Stimulated activated CD4-positive, alpha-beta T cell treated with anti-CD3 and anti-CD28 coated beads, Interleukin-1b, Interleukin-23, amount 100 ng/mL, for 4 hours (primary cell): ENCODE measurements at places on chromosomes 2 and 18.

DNA sequence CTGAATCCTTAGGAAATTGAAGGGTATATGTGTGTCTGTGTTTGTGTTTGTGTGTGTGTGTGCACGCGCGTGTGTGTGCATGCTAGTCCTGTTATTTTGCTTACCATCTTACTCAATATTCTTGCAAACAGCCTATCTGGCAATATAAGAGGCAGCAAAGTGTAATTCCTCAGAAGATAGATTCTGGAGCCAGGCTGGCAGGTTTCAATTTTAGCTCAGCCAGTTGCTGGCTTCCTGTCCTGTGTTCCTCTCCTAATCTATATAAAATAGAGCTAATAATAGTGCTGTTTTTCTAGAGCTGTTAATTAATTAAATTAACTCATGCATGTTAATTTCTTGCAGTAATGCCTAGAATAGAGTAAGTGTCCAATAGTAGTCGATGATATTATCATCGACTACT lies 256.2 kb downstream of the PIK3C3 start:
- no peak for DNase-seq

DNA sequence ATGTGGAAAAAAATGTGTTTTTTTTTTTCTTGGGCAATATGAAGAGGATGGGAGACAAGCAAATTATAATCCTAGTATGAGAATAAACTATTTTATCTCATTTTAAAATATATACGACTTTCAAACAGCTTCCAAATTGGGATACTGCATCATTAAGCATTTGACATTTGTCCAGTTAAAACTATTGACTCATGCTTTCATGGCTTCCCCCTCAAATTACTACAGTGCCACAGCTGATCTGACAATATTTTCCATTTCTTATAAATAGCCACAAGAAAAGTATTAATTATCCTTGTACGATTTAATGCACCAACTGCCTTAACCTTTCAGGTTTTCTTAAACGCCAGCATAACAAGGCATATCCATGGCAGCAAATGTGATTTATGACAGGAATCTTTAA lies 1134.8 kb upstream of the ZEB2 start:
- DNase-seq, result no peak

GRCh38 chr18:63342206-63342605 lies 22.6 kb upstream of the BCL2 start:
- no peak for DNase-seq

GRCh38 chr2:59015027-59015426 lies 773.9 kb upstream of the FANCL start:
- no peak for DNase-seq

DNA sequence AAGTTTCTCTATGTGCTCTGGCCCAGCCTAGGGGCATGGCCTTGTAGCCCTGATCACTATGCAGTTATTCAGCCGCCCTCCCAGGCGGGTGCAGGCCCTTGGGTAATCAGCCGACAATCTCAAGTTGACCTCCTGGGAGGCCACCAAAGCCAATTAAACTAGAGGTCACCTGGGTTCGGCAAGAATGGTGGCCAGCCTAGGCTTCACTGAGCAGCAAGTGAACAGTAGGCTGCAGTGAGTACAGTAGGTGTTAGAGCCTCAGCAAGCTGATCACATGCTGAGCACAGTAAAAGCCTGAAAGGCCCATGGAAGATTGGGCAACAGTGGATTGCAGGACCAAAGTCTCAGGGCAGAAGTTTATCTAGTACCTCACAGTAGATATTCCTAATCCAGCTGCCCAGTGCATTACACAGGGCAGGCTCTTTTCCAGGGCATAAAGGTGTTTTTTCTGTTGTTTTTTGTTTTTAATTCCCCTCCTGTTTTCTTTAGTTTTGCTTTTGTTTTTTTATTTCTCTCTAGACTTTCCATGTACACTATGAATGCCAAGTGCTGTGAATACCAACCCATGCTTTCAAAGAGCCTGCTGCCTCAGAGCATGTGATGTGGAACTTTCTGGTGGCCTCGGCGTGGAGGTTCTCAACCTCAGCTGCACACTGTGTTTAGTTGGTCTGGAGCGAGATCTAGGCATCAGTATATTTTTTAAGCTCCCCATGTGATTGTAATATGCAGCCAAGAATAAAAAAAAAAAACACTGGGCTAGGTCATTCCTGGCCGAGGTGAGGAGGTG lies 55.9 kb upstream of the ATL2 start:
- DNase-seq, result no peak

GRCh38 chr18:8705238-8705960 lies at the start of gene MTCL1:
MTCL1 (plus strand) TSS chr18:8705556; CDS start chr18:8705661, 105 bp downstream.
- no peak for DNase-seq

- no peak for DNase-seq
These were observed 133.0 kb downstream of the MYO3B start for GRCh38 chr2:170310876-170311502.

DNA sequence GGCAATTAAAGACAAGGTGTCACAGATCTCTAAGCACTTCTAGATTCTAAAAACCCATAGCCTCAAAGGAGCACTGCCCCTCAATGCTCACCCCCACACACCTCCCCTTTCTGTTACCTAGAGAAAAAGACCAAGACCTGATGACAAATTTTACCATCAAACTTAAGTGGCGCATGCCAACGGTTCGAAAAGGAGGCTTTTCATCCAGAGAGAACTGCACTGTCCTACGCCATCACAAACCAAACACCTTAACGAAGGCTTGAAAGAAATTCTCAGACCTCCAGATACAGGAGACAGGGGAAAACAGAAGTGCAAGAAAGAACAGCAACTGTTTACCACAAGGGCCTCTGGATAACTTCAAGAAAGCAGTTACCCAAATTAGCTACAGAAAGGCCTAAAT lies 2.0 kb upstream of the ZC3H6 start:
- no peak for DNase-seq

DNA sequence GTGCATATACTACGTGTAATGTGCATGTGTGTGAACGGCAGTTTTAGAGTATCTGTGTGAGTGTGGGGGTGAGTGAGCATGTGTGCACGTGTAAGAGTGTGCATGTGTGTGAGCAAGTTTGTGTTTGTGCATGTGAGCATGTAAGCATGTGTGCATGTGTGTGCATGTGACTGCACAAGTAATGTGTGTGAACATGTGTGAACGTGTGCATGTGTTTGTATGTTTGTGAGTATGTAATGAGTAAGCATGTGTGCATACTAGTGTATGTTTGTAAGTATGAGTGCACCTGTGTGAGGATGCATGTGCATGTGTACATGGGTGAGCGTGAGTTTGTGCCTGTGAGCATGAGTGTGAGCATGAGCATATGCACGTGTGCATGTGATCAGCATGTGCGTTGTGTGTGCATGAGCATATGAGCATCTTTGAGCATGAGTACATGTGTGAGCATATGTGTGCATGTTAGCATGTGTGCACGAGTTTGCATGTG lies 90.7 kb downstream of the ZNF516 start:
- no peak for DNase-seq

GRCh38 chr18:3722649-3723433 lies 272.9 kb downstream of the TGIF1 start:
- DNase-seq, result no peak

GRCh38 chr2:144834363-144834762 lies 314.4 kb upstream of the ZEB2 start:
- DNase-seq, result no peak

GRCh38 chr2:179749210-179749609 lies 112.2 kb downstream of the ZNF385B start:
- no peak for DNase-seq

- DNase-seq, result no peak
These were observed 92.8 kb downstream of the HDAC4 start for GRCh38 chr2:239307921-239308613.

DNA sequence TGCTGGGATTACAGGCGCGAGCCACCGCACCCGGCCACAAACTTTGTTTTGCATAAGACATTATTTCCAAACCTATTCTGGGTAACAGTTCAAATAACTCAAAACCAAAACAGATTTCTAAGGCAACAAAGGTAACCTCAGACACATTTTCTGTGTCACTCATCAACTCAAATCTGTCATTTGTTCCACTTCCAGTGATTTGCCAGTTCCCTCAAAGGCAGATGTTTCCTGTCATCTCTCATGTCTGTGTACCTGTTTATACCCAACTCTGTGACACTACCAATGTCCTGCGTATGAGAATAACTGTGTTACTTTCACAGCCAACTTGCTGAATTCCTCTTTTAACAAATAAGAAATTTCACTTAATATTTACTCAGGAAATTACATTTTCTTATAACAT lies 54.4 kb downstream of the SCN3A start:
- no peak for DNase-seq

GRCh38 chr18:45997700-45998151 lies 30.6 kb upstream of the EPG5 start:
- DNase-seq, result no peak

- no peak for DNase-seq
These were observed 674.1 kb downstream of the SUCLG1 start for GRCh38 chr2:83784947-83785346.

- DNase-seq, result no peak
These were observed 576.5 kb downstream of the NRXN1 start for GRCh38 chr2:50455351-50455939.

DNA sequence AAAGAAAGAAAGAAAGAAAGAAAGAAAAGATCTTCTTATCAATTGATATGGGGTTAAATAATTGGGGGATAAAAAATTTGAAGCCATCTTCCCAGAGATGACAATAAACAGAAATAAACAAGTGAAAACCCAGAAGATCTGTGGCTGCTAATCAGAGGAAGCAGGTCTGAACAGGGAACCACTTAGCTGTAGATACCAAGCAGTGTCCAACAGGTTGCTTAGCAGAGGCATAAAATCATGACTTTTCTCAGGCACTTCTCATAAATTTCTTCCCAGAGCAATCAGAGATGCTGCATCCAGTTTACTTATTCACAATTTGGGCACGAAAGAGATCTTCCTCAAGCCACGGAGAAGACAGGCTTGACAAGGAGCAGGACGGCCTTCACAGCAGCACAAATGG lies 5.7 kb upstream of the LPIN1 start:
- DNase-seq, result no peak

DNA sequence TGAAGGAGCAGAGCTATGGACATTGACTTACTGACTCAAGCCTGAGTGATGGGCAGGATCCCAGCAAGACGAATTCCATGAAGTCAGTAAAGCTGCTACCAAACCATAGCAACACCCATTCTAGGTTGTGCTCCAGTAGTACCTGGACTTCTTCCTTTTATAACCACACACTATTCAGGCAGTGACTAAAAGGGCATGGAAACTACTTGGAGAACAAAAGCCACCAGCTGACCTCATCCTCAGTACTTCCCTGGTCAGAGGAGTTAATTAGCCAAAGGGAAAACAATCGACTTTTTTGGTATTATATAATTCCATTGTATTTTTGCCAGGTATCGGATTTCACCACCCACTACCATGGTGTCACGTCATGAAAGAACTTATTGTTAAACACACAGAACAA lies 237.1 kb downstream of the TTC32 start:
- DNase-seq, result no peak

- DNase-seq, result peak; percentile 24
These were observed 1.2 kb upstream of the CABLES1 start for GRCh38 chr18:23133860-23134779.

GRCh38 chr2:55729136-55729685 lies 35.6 kb upstream of the PNPT1 start:
- DNase-seq, result no peak

GRCh38 chr2:54499661-54500060 lies 43.5 kb downstream of the SPTBN1 start:
- DNase-seq, result no peak

- DNase-seq, result no peak
These were observed 28.0 kb upstream of the DDX18 start for GRCh38 chr2:117786520-117786919.

DNA sequence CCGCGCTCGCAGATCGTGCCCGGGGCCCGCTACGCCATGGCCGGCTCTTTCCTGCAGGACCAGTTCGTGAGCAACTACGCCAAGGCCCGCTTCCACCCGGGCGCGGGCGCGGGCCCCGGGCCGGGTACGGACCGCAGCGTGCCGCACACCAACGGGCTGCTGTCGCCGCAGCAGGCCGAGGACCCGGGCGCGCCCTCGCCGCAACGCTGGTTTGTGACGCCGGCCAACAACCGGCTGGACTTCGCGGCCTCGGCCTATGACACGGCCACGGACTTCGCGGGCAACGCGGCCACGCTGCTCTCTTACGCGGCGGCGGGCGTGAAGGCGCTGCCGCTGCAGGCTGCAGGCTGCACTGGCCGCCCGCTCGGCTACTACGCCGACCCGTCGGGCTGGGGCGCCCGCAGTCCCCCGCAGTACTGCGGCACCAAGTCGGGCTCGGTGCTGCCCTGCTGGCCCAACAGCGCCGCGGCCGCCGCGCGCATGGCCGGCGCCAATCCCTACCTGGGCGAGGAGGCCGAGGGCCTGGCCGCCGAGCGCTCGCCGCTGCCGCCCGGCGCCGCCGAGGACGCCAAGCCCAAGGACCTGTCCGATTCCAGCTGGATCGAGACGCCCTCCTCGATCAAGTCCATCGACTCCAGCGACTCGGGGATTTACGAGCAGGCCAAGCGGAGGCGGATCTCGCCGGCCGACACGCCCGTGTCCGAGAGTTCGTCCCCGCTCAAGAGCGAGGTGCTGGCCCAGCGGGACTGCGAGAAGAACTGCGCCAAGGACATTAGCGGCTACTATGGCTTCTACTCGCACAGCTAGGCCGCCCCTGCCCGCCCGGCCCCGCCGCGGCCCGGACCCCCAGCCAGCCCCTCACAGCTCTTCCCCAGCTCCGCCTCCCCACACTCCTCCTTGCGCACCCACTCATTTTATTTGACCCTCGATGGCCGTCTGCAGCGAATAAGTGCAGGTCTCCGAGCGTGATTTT lies 7.6 kb downstream of the TBR1 start:
- no peak for DNase-seq

DNA sequence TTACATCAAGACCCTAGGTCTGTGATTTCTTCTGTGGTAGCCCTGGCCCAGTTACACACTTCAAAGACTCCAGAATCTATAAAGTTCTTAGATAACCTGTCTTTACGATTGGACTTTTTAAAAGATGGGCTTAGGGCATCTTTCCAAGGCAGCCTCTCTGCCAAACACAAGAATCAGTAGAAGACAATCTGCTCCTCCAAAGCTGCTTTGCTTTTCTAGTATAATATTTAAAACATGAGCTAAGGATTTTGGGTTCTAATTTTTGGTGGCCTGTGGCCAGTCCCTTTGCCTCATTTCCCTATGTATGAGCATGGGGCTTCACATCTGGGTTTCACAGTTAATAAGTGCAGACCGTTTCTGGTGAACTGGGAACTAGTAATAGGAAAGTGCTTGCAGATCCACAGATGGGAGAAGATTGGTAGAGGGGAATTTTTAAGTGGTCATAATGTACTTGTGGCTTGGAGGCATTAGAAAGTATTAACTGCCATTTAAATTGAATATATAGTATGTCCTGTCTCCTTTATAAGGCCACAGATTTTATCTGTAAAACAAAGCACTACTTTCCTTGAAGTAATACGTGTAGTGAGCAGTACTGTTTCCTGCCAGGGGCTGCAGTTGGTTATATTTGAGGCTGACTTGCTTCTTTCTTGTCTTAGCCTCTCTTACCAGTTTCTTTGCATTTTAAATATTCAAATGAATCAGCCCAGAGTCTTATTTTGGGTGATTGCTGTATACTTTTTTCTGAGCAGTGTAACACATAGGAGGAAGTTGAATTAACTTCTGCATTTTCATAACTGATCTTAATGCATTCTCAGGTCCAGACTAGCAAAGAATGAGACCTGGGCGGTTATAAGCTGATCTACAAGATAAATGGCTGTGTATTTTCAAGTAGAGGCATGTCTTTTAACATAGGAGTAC lies 1.5 kb downstream of the ARPC2 start:
- no peak for DNase-seq

- DNase-seq, result no peak
These were observed 6.7 kb downstream of the EVA1A start for GRCh38 chr2:75553935-75554531.
